ENCODE measurements at places on chromosomes 3 and 15.

DNA sequence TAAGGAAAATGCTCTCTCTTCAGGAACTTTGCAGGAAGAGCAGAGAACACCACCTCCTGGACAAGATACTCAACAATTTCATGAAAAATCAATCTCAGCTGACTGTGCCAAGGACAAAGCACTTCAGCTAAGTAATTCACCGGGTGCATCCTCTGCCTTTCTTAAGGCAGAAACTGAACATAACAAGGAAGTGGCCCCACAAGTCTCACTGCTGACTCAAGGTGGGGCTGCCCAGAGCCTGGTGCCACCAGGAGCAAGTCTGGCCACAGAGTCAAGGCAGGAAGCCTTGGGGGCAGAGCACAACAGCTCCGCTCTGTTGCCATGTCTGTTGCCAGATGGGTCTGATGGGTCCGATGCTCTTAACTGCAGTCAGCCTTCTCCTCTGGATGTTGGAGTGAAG is 200.5 kb downstream of the AKAP13 start:
- DNase-seq, result peak; percentile 69

GRCh38 chr15:66462627-66463026 is 34.9 kb downstream of the SNAPC5 start:
- DNase-seq, result no peak

GRCh38 chr3:195801251-195802183 is 10.2 kb downstream of the MUC4 start:
- DNase-seq, result no peak

- DNase-seq, result no peak
Observed at GRCh38 chr3:101950510-101950909, 101.2 kb downstream of the NFKBIZ start.

GRCh38 chr3:157376603-157377300 is 59.9 kb upstream of the PTX3 start:
- no peak for DNase-seq

GRCh38 chr15:37045859-37046740 is 54.2 kb downstream of the MEIS2 start:
- no peak for DNase-seq

DNA sequence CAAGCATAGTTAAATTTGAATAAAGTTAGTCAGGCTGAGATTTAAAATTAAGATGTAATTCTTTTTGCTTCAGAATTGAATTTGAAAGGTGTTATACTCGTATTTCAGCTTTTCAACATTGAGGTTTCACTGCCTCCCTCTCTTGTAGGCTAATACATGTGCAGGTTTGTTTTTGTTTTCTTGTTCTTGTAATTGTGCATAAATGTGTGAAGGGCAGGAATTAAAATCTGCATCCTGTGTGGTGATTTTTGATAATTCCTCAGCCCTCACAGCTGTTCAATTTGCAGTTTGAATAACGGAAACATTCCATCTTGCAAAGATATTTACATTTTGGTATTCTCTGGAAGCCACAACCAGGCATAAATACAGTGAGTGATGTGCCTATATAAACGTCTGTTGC is 24.9 kb upstream of the PLSCR1 start:
- DNase-seq, result no peak

- no peak for DNase-seq
Observed at GRCh38 chr15:38622304-38622703, 57.7 kb upstream of the RASGRP1 start.

DNA sequence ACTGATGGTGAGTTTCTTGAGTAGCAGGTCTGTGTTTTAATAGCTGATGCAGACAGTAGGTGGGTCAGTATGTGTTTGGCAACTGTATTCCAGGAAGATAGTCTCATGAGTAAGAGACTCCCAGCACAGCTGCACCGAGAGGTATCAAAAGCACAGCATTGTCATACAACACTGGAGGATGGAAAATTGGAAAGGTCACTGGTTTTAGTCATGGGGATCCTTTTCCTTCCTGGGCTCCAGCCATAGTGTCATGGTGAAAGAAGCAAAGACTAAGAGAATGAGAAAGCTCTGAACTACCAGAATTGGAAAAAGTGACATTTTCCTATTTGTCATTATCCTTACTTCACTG is 61.5 kb downstream of the P3H2 start:
- no peak for DNase-seq

DNA sequence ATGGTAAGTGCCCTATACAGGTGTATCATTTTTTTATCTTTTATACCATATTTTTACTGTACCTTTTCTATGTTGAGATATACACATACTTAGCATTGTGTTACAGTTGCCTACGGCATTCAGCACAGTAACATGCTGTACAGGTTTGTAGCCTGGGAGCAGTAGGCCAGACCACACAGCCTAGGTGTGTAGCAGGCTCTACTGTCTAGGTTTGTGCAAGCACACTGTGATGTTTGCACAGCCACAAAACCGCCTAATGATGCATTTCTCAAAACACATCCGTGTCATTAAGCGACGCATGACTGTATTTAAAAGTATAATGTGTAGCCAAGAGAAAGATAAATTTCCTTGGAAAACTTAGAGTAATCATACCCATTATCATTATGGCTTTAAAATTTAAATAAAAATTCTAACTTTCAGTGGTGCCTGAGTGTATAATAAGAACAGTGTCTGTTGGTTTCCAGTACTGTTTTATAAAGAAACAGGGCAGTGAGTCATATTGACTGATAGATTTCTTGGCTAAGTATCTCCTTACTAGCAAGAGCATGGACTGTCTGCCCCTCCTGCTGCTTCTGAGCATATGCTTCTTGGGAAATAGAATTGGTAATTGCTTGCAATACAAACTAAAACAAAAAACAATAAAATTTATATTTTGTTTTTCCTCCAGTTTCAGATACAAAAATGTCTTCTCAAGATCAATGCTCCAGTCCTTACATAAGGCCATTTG is 18.3 kb downstream of the CALML4 start:
- DNase-seq, result no peak

DNA sequence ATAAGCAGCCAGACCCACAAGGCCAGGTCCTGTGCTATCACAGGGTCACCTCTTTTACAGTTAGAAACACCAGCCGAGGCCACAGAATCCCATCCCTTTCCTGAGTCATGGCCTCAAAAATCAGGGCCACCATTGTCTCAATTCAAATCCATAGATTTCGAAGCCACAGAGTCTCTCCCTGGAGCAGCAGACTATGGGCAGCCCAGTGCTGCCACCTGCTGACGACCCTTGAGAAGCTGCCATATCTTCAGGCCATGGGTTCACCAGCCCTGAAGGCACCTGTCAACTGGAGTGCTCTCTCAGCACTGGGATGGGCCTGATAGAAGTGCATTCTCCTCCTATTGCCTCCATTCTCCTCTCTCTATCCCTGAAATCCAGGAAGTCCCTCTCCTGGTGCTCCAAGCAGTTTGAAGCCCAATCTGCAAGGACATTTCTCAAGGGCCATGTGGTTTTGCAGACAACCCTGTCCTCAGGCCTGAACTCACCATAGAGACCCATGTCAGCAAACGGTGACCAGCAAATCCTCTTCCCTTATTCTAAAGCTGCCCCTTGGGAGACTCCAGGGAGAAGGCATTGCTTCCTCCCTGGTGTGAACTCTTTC is 39.6 kb downstream of the TGM4 start:
- peak; percentile 55 for DNase-seq
